ENCODE measurements at places on chromosomes 7 and 10. TPM values are rescaled to one million over a fixed set of nuclear protein-coding genes. Genes with fewer than 3 reads are reported as not detected.

DNA sequence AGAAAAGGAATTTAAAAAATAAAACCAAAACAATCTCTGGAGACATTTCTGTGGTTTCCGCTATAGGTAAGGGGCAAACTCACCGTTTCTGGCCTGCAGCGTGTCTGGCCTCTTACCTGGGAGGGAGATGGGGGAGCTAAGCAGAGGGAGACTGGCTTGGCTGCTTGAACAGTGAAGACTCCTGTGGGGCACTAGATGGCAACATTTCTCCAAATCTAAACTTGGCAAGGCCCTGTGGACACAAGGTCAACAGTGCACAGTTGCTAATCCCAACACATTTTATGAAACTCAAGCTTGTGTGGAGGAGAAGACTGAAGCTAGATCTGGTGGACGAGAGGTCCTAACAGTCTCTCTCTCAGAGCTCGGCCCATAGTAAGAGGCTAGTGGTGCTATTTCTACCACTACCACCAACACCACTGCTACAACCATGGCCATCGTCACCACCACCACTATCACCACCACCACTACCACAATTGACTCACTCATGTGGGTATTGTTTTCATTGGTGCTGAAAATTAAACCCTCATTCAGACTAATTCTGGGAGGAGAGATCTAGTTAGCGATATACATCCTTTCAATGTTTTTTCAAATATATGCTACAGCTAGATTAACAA, 28.4 kb upstream of the CDHR3 start:
- DNase-seq: peak; percentile 60

- DNase-seq: no peak
These were observed 27.0 kb downstream of the IMMP2L start for GRCh38 chr7:111535142-111535870.

The SFRP4 gene
- polyA plus RNA-seq: 1.3 TPM

DNA sequence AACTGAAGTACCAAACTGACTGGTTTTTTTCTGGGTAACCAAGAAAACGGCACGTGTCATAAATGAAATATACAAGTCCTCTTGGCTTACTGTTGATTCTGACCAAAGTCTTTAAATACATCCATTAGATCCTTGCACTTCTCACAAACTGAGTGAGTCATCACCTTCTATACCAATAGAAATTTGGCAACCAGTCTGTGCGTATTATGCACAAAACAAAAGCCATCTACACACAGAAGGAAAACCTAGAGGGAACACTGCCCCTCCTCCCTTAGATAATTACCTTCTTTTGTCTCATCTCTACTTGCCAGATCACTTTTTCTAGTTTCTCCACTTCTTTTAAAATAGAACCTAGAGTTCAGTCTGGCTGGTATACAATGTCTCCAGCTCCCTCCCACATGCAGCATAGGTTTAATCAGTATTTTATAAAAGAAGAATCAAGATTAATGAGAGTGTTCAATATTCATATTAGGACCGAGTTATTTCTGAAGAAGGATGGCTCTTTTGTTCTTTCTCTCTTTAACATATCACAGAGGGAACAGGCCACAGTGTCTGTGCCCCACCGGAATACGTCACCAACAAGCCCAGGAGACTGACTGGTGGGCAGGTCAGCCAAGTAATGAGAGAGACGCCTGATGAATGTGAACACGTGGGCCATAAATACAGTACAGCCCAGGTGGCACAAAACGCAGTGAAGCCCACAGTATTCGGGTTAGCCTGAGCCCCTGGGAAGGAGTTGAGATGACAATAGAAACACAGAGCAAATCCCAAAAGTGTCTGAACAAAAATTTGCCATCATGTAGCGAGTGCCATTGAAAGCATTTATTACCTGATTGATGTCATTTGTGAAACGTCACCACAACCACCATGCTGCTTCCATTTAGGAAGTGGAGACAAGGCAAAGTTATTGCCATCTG, 91.3 kb downstream of the KIAA1549 start:
- DNase-seq: no peak

DNA sequence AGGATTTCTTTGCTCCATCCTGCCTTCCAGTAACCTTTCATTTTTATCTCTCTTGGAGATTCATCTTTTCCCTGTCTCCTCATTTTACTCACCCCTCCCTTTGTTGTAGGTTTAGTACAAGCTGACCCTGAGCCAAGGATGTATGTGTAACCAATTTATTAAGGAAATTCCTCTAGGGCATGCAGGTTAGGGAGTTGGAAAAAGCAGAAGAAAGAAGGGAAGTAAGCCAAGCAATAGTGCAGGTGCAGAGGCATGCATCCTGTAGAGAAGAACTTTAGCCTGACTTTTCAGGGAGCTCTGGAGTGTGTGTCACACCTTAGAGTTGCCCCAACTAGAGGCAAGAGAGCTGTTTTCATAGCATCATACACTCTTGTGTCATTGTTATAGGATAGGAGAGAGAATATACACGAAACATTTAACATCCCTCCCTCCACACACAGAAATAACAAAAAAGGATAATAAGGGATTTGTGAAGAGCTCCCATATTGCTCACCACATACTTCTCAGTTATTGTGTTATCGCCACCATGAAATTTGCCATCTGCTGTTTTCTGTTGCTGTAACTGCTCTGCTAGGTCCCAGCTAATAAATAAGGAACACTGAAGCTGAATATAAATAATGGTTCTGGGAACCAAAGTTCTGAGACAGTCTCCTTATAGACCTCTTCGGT, 21.8 kb upstream of the SEMA3C start:
- DNase-seq: no peak

The CTAGE8 gene
- polyA plus RNA-seq: 3.8 TPM

DNA sequence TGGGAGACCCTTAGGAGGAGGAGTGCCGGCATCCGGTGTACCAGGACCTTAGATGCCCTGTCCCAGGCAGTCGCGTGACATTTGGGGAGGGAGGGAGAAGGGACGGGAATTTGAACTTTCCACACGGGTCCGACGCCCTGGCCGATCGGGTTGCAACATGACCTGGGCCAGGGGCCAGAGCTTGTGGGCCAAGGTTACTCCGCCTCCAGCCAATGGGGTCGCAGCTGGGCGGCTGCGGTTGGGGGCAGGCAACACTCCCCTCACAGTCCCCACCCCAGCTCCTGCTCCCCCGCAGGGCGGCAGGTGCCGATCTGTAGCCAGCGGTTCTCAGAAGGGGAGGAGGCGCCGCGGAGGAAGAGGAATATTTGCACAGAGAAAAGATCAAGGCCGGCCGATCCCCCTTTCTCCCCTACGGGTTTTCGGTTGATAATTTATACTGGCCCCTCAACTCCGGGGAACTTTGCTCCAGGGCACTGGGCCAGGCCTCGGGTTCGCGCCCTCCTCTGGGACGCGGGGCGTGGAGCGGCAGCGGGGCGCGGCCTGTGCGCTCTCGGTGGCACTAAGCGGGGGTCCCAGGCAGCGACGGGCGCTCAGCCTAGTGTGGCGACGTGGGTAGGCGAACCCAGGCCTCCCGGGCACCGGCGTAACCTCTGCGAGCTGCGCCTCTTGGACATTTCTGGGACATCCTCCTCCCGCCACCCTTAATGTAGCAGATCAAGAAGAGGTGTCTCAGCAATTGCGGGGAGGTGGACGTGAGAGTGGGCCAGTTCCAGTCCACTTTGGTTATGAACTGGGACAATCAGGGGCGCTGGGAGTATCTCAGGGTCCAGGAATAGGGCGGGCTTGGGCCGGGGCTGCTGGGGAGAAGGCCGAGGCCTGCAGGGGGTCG, 1.2 kb downstream of the MLXIPL start:
- DNase-seq: no peak

- DNase-seq: no peak
These were observed 535 bp downstream of the ASAH2B start for GRCh38 chr10:50740293-50740648.

DNA sequence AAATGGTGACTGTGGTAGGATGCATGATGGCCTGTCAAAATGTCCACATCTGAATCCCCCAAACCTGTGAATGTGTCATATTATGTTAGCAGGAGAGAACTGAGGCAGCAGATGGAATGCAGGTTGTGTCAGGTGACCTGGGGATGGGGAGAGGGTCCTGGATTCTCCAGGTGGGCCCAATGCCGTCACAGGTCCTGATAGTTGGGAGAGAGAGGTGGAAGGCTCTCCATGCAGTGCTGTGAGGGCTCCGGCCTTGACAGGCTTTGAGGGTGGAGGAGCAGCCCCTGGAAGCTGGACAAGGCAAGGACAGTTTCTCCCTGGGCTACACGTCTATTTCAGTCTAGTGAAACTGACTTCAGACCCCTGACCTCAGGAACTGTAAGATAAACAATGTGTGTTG, 330.9 kb upstream of the ZNF32 start:
- DNase-seq: no peak

The CALHM3 gene
- polyA plus RNA-seq: not detected

DNA sequence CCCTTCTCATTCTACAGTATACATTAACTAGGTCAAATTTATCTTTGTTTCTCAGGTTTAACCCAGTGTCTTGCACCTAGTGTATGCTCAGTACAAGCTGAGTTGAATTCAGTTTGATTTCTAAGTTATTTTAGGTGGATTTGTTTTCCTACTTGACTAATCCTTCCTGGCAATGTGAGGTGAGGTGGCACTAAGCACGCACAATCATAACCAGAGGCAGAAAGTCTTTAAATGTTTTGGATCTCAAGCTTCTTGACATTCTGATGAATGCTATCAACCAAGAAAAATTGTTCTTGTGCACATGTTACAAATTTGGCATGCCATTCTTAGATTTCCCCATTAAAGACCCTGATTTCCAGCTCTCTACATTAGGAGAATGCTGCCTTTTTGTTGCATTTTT, 3.2 kb downstream of the BZW2 start:
- no peak for DNase-seq

DNA sequence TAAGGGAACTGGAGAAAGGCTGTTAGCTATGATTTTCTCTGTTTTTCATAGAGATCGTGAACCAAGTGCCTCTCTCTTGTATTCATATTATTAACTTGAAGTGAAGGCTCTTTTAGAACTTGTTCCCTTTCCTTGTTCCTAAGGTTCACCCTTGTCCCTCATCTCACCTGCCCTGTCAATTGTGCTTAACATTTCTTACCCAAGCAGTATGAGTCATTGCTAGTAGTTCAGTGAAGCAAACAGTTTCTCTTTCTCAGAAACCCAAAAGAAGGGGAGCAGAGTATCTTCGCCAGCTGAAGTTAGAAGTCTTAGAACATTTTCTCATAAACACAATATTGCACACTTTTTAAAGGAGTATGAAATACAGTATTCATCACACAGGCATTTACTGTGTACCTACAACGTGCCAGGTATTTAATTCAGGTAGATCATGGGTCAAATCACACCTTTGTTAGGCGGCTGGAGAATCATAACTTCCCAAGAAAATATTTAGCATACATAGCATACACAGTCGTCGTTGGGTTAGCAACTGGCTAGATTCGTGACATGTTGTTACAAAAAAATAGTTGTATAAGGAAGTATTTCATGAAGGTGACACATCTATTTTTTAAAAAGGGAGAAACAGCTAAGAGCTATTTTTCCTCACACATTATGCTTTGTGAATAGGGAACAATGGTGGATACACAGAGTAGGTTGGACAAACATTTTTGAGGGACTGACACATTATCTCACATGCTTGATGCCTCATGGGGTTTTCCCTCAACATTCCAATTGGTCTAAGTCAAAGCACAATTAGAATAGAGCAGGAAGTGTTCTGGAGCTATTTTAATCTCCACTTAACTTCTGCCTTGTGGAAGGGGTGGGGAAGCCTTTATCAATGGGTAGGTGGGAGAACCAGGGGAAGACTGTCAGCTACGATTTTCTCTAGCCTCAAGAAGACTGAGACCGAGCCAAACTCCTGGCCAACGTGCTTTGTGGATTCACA, 13.2 kb downstream of the HDAC9 start:
- DNase-seq: no peak

DNA sequence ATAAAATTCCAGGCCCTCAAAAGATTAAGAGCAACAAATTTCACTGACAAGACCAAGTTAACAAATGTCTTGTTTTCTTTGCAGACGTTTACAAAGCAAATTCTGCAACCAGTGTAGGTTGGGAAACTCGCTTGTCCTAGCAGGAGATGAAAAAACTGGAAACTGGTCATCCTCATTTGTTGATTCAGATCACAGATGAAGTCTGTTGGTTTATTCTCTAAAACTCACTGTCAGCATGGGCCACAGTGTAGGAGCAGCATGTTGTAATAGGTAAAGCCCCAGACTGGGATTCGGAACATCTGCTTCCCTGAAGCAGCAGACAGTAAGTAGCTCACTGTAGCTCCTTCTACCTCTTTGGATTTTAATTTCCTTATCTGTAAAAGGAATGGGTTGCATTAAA, 31.5 kb downstream of the PANK1 start:
- no peak for DNase-seq

The BAIAP2L1 gene
- polyA plus RNA-seq: 20.6 TPM

DNA sequence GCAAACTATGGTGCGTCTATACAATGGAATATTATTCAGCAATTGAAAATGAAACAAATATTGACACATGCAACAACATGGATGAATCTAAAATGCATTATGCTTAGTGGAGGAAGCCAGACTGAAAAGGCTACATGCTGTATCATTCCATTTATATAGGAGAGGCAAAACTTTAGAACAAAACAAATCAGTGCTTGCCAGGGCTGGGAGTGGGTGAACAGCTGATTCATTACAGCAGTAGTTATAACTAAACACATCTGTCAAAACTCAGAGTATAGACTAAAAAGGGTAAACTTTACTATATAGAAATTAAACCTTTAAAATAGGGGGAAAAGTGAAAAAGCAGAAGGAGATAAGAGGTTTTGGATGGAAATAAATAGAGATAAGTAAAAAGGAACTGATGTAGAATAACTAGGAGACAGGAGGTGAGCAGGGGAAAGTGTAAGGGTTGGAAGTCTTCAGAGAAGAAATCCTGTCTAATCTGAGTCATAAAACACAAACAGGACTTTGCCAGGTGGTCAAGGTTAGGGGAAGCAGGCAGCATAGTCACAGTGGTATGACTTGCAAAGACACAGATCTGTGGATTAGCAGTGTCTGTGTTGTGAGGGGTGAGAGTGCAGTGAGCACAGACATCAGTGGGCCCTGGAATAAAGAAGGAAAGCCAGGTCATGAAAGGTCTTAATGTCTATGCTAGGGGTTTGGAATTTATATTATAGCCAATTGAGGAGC, 349.8 kb downstream of the PHTF2 start:
- no peak for DNase-seq

DNA sequence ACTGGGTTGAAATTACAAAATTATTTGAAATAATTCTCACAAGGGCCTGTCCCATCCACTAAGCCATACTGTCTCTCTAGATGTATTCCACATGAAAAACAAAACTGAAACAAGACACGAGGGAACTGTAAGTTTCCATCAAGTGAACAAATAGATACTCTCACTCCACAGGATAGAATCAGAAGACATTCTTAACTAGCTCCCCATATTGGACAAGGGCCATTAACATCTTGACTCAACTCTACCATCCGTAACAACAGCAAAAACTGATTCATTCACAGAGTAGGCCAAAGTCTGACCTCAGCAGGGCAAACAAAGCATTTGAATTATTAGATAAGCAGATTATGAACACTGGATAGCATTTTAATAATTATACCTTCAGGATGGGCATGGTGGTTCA, 29.1 kb downstream of the UBE2H start:
- no peak for DNase-seq

Data from right lung (tissue), 10 donors.